Activated CD4-positive, alpha-beta T cell treated with anti-CD3 and anti-CD28 coated beads, Interleukin-2, amount 10 ng/mL, durations not matched to agents 7 days and 5 days (primary cell): ENCODE measurements at places on chromosomes 6 and 20.

DNA sequence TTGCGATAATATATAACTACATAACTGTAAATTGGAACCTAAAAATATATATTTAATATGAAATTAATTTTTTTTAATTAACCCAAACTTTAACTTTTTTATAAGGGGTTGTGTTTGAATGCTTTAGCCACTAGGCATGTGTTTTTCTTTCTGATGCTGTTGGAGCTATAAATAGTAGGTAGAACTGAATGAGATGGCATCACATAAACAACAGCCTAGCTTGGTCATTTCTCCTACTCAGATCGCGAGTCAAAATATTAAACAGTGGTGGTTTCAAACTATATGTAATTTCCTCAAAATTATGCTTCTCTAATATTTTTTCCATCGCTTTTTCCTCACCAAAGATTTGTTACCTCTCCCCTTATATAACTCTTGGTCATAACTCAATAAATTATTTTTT is 243.2 kb downstream of the ARID1B start:
- DNase-seq = no peak
- H3K4me1 ChIP-seq = peaks cover 56% of the 10 kb centered on the region
- peak overlapping the region; percentile 100 for H3K27ac ChIP-seq
- no peaks in the 10 kb centered on the region for H3K27me3 ChIP-seq
- peaks cover 5% of the 10 kb centered on the region for H3K36me3 ChIP-seq

GRCh38 chr20:44450281-44450889 is 25.3 kb upstream of the TTPAL start:
- DNase-seq = no peak
- no peak overlapping the region for H3K27ac ChIP-seq
- H3K4me1 ChIP-seq = no peaks in the 10 kb centered on the region

- no peak overlapping the region for H3K4me3 ChIP-seq
- peaks cover 67% of the 10 kb centered on the region for H3K4me1 ChIP-seq
- no peaks in the 10 kb centered on the region for H3K27me3 ChIP-seq
- H3K27ac ChIP-seq = peak overlapping the region; percentile 72
These were observed 32.0 kb downstream of the ATXN1 start for GRCh38 chr6:16729183-16729691.

DNA sequence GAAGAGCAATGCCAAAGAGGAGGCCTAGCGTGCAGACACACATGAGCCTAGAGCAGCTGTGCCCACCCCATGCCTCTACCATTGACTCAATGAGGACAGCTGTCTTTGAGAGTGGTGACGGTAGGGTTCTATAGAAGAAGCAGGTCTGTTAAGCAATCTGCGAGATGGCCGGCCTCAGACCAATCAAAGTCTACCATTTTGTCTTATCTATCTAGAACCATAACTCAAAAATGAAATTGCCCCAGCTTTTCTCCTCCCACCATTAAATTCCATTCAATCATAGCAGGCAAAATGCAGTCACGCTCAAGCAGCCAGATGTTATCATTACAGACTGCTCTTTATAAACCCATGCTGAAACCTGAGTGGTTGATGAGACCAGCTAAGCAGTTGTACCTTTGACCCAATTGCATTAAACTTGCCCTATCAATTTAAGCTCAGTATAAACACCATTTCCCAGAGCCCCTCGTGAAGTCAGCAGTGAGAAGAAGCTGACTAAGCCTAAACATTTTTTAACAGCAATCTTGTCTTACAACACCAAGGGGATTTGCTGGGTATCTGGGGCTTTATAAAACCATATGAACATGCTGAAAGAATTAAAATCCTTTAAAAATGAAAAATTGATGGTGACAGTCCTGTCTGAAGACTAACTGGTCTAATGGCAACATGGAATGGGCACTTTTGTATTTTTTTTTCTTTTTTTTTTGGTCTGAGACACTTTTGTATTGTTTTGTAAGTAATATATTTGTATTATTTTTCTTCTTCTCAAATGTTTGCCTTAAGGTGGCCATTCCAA is 57.5 kb downstream of the FOXC1 start:
- H3K27ac ChIP-seq = no peak overlapping the region
- no peaks in the 10 kb centered on the region for H3K36me3 ChIP-seq
- H3K27me3 ChIP-seq = no peaks in the 10 kb centered on the region
- no peak for DNase-seq
- H3K4me3 ChIP-seq = no peak overlapping the region
- H3K4me1 ChIP-seq = peaks cover 8% of the 10 kb centered on the region

DNA sequence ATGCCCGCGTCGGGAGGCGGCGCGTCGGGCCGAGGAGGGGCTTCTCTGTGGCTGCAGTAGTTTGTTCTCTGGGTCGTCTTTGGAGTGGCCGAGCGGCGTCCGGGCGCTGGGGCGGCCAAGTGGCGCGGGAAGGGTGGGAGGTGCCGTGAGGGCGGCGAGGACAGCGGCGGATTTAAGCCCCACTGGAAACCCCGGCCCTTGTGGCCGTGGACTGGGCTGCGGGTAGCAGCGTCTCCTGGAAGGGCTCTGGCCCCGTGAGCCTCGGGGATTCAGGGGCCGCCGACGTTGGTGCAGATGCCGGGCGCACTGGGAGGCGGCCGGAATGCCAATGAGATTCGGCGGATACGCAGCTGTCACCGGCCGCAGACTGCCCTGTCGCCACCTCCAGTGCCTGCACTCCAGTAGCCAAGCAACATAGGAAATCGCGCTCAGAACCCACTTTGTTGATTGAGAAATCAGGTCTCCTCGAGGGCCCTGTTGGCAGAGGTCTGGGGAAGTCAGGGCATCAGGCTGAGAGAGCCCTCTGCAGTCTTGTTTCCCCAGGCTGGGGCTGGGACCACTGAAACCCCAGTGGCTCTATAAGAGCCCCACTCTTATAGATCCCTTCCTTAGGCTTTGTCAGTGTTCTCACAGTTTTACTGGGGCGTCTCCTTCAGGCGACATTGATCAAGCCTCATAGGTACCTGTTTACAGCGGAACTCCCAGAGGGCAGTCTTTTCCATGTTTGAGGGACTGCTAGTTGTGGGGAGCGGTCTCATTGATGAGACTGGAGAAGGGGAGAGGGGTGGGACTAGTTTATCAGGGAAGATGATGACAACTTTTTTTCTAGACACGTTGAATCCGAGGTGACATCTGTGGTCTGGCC is 642 bp downstream of the GZF1 start:
- peak overlapping the region; percentile 97 for H3K27ac ChIP-seq
- H3K36me3 ChIP-seq = peaks cover 30% of the 10 kb centered on the region
- DNase-seq = peak; percentile 37
- H3K4me1 ChIP-seq = peaks cover 67% of the 10 kb centered on the region

DNA sequence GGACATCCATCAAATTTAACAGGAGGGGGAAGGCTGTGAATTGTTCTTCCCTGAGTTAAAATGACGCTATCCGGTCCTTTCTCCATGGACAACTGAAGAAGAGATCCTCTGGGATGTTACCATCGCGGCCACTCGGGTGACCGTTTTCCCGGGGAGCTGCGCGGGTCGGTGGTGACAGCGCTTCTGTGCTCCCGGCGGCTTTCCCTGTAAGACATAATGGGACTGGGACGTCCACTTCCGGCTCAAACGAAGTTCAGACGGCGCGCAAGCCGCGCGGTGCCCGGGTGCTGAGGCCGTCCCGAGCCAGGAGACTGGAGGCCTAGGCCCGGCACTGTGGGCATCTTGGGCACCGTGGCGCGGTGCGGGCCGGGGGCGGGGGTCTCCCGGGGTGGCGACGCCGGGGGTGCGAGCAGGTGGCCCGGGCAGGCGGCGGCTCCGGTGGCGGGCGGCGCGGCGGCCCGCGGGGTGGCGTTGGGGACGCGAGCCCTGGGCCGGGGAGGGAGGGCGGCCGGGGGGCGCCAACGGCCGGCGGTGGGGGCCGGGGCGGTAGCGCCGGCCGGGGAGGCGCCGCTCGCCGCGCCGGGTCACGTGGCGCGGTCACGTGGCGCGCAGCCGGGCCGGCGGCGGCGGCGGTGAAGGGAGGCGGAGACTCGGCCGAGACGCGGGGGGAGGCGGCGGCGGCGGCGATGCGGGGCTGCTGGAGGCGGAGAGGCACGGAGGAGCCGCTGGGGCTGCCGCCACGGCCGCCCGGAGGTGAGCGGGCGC is 63.6 kb downstream of the GTF2H5 start:
- peaks cover 35% of the 10 kb centered on the region for H3K4me1 ChIP-seq
- H3K4me3 ChIP-seq = peak overlapping the region; percentile 89
- DNase-seq = peak; percentile 74
- peak overlapping the region; percentile 90 for H3K27ac ChIP-seq
- H3K36me3 ChIP-seq = peaks cover 8% of the 10 kb centered on the region

GRCh38 chr6:61711849-61712248 is 574.2 kb downstream of the KHDRBS2 start:
- no peak for DNase-seq
- no peaks in the 10 kb centered on the region for H3K4me1 ChIP-seq
- H3K27ac ChIP-seq = no peak overlapping the region
- H3K36me3 ChIP-seq = no peaks in the 10 kb centered on the region

DNA sequence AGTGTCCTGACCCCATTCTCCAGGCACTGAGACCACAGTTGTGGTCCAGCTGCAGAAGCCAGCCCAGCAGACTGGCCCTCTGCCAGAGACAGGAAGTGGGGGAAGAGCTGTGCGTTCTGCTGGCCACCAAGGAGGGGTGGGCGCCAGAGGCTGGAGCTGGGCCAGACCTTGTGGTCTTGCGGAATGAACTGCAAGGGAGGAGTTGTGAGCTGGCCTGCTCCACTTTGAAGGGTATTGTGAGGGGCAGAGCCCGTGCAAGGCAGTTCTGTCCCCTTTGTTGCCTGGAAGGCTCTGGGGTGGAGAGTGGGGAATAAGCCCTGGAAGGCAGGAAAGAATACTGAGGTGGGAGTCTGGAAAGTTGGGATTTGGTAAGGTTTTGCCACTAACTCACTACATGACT is 3.6 kb upstream of the MDFI start:
- H3K27me3 ChIP-seq = peaks cover 59% of the 10 kb centered on the region
- no peak overlapping the region for H3K4me3 ChIP-seq
- no peak for DNase-seq
- H3K36me3 ChIP-seq = no peaks in the 10 kb centered on the region

DNA sequence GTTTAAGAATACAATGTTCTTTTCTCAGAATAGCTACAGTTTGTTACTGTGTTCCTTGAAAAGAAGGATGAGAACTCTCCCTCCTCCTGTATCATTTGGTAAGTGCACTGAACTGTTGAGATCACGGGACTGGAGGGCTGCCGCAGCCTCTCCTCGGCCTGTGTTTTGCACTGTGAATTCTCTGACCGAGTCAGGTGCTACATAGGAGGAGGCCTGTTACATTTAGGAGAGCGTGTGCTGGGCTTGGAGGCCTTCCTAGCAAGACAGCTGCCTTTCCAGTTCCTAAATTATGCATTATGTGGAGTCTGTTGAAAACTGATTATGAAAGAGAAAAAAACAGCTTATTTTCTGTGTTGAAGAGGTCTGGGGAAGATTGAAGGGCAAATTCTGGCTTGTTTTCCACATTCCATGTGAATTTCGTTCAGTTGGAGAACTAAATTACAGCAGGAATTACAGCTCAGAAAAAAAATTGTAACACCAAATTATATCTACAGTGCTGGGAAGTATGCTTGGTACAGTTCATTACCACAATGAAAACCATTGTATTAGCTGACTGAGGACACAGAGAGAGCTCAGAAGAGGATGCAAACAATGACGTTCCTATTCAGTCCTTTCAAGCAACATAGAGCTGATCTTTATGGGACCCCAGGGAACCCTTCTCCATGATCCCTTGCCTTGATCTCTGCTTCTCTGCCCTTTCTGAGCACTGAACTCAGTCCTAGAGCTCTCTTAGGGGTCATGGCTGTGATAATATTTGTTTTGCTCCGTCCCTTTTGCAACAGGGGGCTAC is 2.8 kb downstream of the TMC2 start:
- no peak overlapping the region for H3K4me3 ChIP-seq
- H3K36me3 ChIP-seq = no peaks in the 10 kb centered on the region
- DNase-seq = no peak
- no peak overlapping the region for H3K27ac ChIP-seq
- no peaks in the 10 kb centered on the region for H3K4me1 ChIP-seq
- H3K27me3 ChIP-seq = peaks cover 24% of the 10 kb centered on the region

GRCh38 chr6:33192105-33192646 is at the start of gene COL11A2:
COL11A2 (minus strand) TSS chr6:33192467; CDS start chr6:33192240, 227 bp downstream.
- peaks cover 32% of the 10 kb centered on the region for H3K36me3 ChIP-seq
- no peak within 1 kb of the TSS for H3K27ac ChIP-seq
- DNase-seq = no peak

DNA sequence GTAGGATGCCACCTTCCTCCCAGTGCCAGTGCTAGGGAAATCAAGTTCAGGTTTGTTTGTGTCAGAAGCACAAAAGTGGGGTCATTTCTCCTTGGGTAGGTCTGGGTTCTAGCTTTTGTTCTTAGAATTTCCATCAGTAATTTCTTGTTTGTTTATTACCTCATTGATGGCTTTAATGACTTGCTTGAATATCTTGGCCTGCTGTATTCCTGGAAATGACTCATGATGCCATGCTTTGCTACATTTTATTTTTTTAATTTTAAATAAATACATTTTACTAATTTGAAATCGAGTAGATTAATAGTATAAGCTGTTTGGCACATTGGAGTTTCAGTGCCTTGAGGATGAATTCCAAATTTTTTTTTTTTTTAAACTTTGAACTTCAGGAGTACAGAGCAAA is 189.6 kb downstream of the JARID2 start:
- H3K27me3 ChIP-seq = no peaks in the 10 kb centered on the region
- peaks cover 97% of the 10 kb centered on the region for H3K4me1 ChIP-seq
- H3K27ac ChIP-seq = peak overlapping the region; percentile 83
- peaks cover 33% of the 10 kb centered on the region for H3K36me3 ChIP-seq
- no peak for DNase-seq

DNA sequence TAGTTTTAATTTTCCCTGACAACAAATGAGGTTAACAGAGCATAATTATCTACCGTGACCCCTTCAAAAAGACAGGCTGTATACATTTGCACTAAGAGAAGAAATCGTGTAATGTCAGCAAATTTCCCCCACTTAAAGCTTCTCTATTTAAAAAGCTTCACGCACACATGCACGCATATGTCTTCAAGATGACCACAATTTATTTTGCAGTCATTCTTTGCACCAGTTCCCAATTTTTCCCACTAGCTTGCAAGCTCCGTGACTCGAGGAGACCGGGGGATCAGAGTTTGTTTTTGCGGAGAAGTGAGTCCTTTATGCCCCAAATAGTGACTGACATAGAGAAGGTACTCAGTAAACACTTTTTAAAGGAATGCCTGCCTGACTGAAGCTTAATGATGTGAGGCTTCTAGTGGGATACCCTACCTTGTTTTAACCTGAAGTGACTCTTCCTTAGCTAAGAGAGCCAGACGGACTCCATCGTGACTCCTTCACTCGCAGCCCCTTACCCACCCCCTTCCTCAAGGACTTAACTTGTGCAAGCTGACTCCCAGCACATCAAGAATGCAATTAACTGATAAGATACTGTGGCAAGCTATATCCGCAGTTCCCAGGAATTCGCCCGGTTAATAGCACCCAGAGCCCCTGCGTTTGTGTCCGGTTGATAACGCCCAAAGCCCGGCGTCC is 9.3 kb upstream of the NQO2 start:
- H3K36me3 ChIP-seq = peaks cover 1% of the 10 kb centered on the region
- H3K4me1 ChIP-seq = peaks cover 27% of the 10 kb centered on the region
- H3K27ac ChIP-seq = peak overlapping the region; percentile 98
- H3K27me3 ChIP-seq = no peaks in the 10 kb centered on the region
- DNase-seq = peak; percentile 27
